ENCODE measurements at places on chromosomes 2 and 18.

GRCh38 chr2:2191110-2191707 is 139.9 kb downstream of the MYT1L start:
- DNase-seq, result no peak

DNA sequence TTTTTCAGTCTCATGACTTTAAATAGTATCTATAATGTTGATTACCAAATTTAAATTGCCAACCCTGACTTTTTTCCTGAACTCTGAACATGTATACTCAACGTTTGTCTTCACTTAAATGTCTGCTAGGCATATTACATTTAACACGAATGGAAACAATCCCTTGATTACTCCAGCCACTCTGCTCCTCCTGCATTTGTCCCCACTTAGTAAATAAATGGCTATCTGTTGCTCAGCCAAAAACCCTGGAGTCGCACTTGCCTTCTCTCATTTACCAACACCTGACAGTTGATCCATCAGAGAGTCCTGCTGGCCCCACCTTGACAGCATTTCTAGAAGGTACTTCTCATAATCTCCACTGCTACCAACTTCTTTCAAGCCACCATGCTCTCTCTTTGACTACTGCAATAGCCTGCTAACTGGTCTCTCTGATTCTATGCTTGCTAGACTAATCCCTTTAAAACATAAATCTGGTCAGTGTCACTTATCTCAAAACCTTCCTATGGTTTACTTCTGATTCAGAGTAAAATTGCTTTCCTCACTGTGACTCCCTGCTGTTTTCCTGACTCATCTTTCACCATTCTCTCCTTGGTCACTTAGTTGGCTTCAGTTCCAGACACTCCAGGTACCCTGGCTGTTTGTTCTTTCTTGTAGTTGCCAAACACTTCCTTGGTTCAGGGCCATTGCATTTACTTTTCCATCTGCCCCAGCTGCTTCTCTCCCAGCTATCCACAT is 31.9 kb downstream of the SPAG16 start:
- no peak for DNase-seq

DNA sequence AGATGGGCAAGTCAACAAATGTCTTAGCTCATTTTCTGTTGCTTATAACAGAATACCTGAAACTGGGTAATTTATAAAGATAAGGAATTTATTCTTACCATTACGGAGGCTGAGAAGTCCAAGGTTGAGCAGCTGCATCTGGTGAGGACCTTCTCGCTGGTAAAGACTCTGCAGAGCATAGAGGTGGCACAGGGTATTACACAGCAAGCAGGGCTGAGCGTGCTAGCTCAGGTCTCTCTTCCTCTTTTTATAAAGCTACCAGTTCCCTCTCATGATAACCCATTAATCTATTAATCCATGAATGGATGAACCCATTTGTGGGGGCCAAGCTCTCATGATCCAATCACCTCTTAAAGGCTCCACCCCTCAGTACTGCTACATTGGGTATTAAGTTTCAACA is 109.1 kb downstream of the CDK15 start:
- DNase-seq, result no peak

- DNase-seq, result no peak
Observed at GRCh38 chr18:48053881-48054816, 123.7 kb upstream of the SMAD2 start.

DNA sequence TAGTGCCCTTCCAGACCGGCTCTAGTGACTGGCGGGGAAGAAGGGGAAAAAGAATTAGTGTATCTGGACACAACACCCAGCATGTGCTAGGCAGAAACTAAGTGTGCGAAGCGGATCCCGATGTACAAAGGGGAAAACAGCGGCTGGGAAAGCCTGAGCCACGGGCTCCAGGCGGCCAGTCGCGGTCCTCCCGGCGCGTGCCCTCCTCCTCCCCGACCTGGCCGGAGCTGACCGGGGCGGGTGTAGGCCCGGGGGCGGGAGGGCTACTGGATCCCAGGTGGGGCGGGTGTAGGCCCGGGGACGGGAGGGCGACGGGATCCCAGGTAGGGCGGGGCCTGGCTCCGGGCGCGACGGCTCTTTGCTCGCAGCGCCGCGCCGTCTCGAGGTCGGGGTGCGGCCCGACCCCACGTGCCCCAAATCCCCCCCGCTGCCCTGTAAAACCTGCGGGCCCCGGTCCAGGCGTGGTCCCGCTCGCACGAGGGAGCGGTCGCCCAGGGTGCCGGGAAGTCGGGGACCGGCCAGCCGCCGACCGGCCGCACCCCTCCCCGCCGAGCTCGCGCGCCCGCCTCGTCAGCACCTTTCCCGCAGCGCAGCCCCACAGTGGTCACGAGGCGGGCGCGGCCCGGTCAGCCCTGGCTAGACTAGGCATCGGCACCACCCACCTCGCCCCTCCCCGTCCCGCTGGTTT is 48.8 kb downstream of the C2orf42 start:
- no peak for DNase-seq

DNA sequence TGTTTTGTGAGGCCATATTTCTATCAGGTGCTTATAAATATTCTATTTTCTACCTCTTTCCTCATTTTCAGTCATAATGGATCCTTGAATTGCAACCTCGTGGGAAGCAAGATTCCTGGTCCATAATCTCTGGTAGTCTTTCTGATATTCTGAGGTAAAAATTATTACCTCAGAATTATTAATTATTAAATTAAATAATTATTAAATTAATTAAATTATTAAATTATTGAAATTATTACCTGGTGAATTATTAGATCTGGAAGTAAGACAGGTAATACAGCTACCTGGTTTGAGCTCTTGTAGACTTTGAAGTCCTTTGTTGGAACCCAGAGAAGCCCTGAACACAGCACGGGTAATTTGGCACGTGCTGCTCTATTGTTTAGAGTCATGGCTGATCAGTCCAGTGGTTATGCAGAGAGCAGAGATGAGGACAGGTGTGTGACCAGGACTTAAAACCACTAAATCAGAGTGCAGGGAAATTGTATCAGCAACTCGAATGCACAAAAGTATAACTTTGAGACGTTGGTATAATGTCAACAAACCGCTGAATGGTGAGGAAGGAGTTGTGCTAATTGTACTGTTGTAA is 46.8 kb upstream of the PTPRM start:
- no peak for DNase-seq

GRCh38 chr2:86622519-86623042 is 1.1 kb downstream of the RNF103 start:
- peak; percentile 8 for DNase-seq

DNA sequence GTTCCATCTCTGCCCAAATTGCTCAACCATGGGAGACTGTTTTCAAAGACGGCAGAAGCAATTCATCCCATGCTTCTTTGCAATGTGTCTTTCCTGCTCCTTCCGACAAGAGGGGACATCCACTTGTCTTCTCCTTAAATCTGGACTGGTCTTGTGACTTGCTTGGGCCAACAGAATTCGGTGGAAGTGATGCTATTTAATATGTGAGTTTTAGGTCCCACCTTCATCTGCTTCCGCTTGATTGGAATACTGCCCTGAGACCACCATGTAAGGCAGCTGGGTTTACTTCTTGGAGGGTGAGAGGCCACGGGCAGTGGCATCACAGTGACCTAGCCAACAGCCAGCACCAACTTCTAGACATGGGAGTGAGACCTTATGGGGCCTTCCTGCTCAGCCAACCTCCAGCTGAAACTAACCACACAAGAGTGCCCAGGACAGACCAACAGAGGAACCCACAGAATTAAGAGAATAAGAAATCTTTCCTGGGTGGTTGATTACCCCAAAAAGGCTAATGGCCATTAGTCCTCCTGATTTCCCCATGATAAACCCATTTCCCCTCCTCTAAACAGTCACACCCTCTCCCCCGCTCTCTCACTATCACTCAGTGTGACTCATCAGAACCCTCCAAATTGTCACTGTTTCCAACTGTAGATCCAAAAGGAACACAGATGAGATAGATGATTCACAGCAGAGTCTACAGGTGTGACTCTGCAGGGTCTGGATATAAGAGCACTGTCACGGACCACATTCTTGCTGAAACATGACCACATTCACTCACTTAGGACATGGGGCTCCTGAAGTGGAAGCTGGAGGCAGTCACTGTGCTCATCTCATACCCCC is 16.2 kb upstream of the RHOB start:
- no peak for DNase-seq

GRCh38 chr18:7789856-7790552 is 222.9 kb downstream of the PTPRM start:
- DNase-seq, result no peak

DNA sequence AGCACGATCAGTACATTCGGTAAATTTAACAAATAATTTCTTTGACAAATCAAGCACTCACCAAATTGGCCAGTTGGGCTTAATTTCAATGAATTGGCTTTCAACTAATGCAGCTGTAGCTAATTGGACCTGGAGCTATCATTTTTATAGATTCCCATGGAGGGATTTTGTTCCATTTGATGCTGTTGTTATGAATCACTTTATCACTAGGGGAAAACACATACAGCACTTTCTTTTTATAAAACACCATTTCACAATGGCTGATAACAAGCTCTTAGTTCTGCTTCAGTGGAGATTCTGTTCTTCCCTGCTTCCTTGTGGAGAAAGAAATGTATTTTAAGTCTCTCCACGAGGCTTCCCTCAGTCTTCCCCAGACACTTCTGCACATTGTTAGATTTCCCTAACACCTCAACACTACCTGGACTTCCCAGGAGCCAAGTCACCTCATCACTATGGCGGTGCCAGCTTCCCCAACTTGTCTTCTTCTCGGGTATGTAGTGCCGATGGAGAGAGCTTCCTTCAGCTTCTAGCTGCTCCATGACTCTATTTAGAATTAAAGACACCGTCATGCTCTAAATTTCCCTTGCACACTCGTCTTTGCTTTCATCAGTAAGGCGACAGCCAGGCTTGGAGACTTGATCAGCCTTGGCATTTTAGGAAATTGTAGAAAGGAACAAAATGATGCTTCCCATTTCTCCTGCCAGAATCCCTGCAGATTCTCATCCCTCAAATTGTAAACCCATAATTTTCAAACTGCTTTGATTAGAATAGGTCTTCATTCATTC is 72.0 kb downstream of the INPP5D start:
- no peak for DNase-seq

- no peak for DNase-seq
Observed at GRCh38 chr18:55406451-55406991, 181.5 kb downstream of the TCF4 start.

GRCh38 chr18:41938445-41938844 is 16.6 kb upstream of the PIK3C3 start:
- DNase-seq, result no peak

GRCh38 chr18:46046688-46047087 is 25.4 kb downstream of the PSTPIP2 start:
- DNase-seq, result no peak

GRCh38 chr2:196279541-196279940 is 108.2 kb upstream of the STK17B start:
- DNase-seq, result no peak

DNA sequence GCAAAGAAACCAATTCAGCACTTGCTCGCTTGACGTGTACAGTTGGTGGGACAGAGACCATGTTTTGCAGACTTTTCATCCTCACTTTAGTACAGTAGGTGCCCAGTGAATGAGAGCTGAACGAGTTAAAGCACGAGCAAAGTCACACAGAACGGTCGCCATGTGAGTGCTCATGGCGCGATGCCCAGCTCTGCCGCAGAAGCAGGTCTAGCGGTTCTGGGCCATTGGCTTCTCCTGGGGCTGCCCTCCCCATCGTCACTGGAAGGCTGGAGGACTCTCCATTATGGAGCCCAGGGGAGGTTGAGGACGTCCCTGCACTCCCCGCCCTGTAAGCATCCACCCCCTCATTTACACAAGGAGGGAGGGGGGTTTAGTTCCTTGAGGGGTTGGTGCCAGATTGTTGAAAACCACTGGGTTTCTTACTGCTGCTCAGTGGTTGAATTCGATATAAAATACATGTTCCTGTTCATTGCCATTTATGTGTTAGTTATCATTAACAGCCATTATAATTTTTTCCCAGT is 24.9 kb downstream of the PTGR3 start:
- no peak for DNase-seq

- no peak for DNase-seq
Observed at GRCh38 chr18:25420077-25420825, 68.3 kb upstream of the ZNF521 start.

GRCh38 chr18:24243677-24244076 is 104.8 kb downstream of the CABYR start:
- DNase-seq, result no peak

GRCh38 chr2:47767880-47768609 is 14.9 kb upstream of the MSH6 start:
- DNase-seq, result peak; percentile 48
